MCF 10A (cell line): ENCODE measurements at places on chromosomes 1 and 21.

- DNase-seq, result no peak
Observed at GRCh38 chr21:31889460-31889859, 16.6 kb downstream of the HUNK start.

DNA sequence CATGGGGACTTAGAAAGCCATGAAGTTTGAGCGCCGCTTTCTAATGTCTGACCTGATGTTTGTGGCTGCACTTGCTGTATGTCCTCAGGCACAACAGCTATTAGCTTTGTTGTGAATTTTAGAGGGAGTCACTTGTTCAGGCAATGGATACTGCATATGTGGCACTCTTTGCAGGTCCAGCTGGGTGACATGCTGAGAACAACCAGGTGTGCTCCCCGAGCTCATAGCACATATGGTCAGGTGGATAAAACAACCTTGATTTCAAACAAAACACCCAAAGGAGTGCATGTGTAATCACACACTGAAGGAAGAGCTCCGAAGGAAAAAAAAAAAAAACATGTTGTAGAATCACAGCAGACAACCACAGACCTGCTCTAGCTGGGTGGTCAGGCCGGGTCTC, 178.6 kb downstream of the BACH1 start:
- DNase-seq, result no peak

GRCh38 chr1:225044258-225044657, 114.8 kb downstream of the DNAH14 start:
- DNase-seq, result peak; percentile 37

DNA sequence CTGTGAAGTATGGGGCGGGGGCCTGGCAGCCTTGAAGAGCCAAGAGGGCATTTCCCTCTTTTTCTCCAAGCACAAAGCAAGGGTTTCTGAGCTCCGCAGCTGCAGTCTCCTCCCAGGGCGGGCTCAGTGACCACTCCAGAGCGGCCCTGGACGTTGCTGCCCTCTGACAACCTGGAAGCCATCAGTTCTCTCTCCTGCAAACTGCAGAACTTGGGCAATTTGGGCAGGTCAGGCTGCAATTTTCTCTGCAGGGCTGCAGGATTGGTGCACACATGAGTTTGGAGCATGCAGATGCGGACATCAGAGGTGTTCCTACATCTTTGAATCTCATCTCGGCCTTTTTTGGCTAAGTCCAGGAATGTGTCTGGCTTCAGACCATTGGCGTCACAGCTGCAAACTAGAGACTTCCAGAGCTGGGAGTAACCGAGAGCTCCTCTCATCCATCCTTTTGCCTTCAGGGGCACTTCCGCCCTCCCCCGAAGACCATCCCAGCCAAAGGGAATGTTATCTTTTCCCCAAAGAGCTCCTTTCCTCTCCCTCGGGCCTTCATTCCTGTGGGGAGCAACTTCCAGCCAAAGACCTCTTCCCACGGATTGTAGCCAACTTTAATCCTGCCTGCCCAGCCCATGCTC, 139.6 kb upstream of the WNT4 start:
- no peak for DNase-seq

- DNase-seq, result no peak
Observed at GRCh38 chr1:60553730-60554129, 480.2 kb upstream of the C1orf87 start.

DNA sequence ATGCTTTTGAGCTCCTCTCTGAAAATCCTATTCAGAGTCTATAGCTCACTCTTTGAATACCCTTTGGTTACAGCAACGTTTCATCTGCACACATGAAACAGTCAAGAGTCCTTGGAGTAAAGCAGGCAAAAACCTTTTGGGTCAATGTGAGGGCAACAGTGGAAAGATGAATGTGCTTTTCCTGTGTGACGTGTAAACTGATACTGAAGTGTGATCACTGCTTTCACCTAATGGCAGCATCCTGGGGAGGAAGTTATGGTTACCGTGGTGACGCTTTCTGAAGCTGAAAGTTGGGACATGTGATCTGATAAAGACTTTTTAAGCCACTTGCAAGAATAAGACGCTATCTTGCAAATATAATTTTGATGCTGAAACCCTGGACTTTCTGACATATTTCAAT, 160.0 kb downstream of the SEC16B start:
- DNase-seq, result no peak

GRCh38 chr1:3183813-3184212, 114.8 kb downstream of the PRDM16 start:
- no peak for DNase-seq

GRCh38 chr1:167871331-167871730, 42.6 kb downstream of the ADCY10 start:
- no peak for DNase-seq

DNA sequence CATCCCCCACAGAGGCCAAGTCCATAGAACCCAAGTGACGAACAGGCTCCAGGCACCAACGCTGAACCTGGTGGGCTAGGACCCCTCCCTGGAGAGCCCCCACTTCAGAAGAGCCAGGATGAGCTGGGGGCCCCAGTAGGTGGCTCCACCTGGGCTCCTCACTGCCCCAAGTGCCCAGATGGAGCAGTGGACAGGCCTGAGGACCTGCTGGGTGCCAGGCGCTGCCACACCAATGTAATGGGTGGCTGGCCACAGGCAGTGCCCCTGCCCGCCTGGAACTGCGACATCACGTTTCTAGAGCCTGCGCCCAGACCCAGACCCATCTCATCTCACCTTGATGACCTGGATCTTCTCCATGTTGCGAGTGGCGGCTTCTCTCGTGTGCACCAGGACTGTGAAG, 5.6 kb downstream of the MAD2L2 start:
- DNase-seq, result no peak

DNA sequence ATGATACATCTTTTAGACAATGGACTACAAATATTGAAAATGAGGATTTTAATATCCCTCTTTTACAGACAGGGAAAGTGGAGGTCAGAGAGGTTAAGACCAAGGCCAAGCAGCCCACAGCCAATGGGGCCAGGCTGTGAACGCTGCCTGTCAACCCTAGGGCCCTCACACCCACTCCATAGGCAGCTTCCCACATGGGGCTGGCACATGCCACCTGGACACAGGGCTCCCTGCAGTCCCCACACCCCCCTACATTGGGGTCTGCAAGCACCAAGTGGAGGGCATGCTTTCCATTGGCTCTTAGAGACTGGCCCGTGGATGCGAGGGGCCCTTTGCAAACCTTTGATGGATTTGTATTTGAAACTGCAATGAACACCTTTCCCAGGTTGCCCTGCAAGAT, 348.5 kb upstream of the VAMP3 start:
- DNase-seq, result no peak

- DNase-seq, result no peak
Observed at GRCh38 chr1:5585256-5585655, 407.0 kb downstream of the NPHP4 start.

DNA sequence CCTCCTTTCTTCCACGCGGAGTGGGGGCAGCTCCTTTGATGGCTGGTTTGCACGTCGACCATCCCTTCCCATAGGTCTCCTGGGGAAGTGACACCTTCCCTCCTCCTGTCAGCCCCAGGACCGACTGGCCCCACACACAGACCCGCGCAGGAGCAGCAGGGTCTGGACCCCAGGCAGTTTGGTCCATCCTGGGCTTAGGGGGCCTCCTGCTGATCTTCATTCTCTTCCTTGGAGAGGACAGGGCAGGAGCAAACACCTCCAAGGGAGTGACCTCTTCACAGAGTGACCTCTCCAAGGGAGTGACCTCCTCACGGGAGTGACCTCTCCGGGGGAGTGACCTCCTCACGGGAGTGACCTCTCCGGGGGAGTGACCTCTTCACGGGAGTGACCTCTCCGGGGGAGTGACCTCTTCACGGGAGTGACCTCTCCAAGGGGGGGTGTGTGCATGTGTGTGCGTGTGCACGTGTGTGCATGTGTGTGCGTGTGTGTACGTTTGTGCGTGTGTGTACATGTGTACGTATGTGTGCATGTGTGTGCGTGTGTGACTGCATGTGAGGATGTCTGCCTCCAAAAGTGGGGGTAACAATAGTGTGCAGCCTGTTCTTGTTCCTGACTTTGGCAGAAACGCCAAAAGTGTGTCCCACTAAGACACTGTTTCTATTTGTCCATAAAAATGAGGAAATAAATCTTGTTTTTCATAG, 29.8 kb downstream of the COL6A1 start:
- DNase-seq, result no peak

DNA sequence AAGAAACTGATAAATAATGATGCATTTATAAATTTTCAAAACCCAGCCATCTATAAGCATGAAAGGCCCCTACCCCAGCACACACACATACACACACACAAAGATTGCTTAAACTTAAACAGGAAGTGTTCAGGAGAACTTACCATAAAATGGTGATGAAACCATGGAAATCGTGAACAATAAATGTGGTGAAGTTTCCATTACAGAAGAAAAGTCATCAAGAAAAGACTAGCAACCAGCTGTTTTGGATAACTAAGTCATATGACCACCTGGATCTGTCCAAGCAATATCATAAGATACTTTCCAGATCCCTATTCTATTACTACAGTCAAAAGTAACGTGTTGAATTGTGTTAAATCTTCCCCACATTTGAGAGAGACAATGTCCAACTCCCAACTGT, 24.1 kb downstream of the RGS5 start:
- DNase-seq, result no peak

DNA sequence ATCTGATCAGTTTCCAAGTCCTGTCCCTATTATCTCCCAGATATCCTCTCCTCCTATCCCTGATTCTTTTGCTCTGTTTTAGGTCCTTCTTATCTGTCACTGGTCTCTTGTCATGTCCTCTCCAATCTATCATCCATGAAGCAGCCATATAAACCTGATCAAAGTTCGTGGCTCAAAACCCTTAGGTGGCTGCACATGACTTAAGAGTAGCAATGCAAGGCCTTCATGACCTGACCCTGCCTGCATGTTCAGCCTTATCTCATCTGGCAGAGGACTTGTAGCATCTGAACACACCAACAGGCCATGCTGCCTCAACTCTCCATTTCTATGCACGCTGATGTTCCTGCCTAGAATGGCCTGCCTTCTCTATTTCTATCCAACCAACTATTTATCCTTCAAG, 65.2 kb downstream of the NOS1AP start:
- no peak for DNase-seq

GRCh38 chr1:8408151-8408839, 90.4 kb downstream of the SLC45A1 start:
- no peak for DNase-seq

DNA sequence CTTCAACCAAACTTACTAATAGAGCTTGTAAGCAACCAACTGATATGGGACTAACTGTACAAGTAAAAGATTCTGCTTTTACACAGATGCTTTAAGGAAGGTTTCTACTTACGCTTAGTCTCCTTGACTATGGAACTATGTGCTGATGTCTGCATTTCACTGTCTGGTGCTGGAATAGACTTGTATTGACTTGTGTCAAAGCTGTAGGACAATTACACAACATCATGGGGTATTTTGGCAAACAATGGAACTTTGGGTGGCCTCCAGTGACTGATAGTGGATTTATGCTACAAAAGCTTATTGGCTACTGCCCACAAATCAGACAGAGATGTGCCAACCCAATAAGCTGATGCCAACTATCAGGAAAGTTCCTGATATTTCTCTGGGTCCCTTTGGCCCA, 10.6 kb downstream of the CBR1 start:
- DNase-seq, result peak; percentile 65

- no peak for DNase-seq
Observed at GRCh38 chr1:203777596-203777995, 12.6 kb downstream of the LAX1 start.

- DNase-seq, result no peak
Observed at GRCh38 chr1:82154219-82154970, 353.7 kb downstream of the ADGRL2 start.

DNA sequence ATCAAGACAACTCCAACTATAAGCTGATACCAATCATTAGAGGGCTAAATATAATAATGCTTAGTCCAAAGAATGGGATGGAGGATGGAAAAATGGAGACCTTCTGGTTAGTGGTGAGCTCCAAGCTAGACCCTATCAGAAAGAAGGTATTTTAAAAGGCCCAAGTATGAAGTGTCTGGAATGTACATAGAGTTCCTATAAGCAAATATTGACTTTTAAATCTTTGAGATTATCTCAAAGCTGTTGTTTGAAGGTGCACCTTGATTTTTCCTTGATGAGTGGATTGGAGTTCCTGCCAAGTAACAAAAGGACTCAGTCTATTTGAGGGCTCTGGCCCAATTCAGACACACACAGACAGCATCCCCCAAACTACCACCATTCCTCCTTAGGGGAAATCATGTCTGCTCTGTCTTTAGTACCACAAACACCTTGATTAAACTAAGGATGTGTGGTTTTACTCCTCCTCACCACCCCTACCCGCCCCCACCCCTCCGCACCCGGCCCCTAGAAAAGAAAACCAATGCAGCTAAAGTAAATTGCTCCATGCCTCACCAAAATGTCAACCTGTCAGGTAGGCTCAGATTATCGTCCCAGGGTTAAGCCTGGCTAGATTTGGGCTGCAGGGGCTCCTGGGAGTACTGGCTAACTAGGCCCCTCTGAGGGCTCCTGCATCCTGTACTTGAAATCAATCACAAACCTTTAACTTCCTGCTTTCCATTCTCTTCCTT, 59.4 kb downstream of the CDC7 start:
- DNase-seq, result no peak

GRCh38 chr1:184457500-184457899, 70.7 kb downstream of the C1orf21 start:
- DNase-seq, result peak; percentile 6

DNA sequence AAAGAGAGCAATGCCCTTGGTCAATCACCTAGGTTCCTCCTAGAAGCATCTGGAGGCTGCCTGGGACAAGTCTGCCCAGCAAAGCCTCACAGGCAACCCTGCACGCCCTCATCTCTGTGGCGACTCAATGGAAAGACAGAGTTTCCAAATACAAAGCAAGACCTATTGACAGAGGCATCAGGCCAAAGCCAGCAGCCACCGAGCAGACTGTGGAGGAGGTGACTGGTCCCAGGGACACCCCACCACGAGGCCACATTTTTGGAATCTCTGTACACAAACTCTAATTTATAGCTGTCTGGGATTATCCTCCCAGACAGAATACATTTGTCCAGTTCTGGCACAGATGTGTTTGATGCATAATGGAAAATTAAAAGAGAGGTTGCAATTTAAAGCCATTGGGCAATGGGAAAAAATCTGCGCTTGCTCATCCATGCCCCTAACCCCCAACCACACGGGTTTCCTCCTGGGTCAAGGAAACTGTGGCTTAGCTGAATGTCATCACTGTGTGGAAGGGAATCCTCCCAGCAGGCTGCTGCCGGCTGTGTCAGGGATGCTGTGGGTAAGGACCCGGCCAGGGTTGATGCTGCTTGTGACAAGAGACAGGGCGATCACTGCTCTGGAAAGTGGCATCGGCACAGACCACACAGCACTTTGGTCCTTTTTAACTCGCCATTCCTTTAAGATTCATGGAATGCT, 14.3 kb downstream of the TSPAN2 start:
- DNase-seq, result no peak
